ENCODE measurements at places on chromosomes 1 and 21.

- no peak for DNase-seq
These were observed 788.4 kb upstream of the PRMT6 start for GRCh38 chr1:106268070-106268469.

DNA sequence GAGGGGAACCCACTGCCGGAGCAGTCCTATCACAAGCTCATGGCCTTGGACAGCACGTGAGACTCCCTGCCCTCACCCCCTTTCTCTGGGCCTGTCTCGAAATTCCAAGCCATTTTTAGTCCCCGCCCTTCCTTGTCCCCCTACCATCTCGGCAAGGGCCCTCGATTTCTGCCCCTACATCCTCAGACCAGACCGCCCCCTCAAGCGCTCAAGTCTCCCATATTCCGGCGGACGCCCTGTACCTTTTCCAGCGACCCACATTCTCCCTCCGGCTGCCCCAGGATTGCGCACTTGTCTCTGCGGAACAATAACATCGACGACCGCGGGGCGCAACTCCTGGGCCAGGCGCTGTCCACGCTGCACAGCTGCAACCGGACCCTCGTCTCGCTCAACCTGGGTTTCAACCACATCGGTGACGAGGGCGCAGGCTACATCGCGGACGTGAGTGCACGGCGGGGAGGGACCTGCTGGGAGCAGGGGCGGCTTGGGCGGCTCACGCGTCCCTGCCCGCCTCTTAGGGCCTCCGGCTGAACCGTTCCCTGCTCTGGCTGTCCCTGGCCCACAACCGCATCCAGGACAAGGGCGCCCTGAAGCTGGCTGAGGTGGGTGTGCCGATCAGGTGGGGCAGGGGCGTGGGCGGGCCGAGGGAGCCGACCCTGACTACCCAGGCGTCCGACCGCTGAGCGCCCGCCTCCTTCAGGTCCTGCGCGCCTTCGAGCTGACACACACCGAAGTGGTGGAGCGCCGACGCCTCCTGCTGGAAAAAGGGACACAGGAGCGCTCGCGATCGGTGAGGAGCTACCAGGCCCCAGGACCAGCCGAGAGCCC, 7.0 kb downstream of the LRRC71 start:
- DNase-seq: peak; percentile 58

GRCh38 chr1:21451212-21451611, 11.3 kb downstream of the NBPF3 start:
- peak; percentile 90 for DNase-seq

- DNase-seq: peak; percentile 51
These were observed 52.6 kb upstream of the LYST start for GRCh38 chr1:235919127-235919832.

GRCh38 chr1:32330558-32331151, 5.4 kb downstream of the MARCKSL1 start:
- DNase-seq: no peak

DNA sequence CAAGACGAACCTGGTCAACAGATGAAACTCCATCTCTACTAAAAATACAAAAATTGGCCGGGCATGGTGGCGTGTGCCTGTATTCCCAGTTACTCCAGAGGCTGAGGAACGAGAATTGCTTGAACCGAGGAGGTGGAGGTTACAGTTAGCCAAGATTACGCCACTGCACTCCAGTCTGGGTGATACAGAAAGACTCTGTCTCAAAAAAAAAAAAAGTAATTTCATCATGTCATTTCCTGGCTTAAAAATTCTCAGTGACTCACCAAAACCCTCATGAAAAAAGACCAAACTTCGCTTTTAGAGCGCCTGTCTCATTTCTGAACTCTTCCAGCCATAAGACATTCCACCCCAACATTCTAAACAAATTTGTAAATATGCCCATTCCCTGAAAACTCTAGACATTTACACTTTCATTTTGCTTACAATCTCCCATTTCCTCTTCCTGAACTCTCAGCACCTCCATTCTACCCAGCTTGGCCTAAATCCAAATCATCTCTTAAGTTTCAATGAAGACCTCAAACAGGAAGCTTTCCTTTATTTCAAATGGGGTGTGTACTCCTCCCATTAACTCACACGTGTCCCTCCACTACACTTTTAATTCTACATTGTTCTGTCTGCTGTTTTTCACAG, 50.5 kb upstream of the PRRC2C start:
- DNase-seq: peak; percentile 74

DNA sequence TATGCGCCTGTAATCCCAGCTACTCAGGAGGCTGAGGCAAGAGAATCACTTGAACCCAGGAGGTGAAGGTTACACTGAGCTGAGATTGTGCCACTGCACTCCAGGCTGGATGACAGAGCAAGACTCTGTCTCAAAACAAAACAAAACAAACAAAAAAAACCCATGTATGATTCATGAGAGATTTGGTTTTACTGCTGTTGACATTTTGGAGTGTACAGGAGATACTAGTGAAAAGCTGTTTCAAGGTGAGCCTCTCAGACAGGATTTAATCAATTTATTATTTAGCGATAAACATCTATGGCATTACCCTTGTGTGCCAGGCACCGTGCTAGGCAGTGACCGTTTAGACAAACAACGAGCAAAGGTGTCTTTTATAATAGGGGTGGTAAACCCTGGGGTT, 16.5 kb downstream of the LHX4 start:
- no peak for DNase-seq

- DNase-seq: peak; percentile 57
These were observed 714.1 kb upstream of the ADAMTS5 start for GRCh38 chr21:27681038-27681437.

GRCh38 chr21:33644383-33645074, 2.2 kb downstream of the ITSN1 start:
- DNase-seq: peak; percentile 82

All from AG10803 (cell line).